Right cardiac atrium (tissue), 5 donors: ENCODE measurements at places on chromosomes 12 and 14. TPM values are rescaled to one million over a fixed set of nuclear protein-coding genes. Genes with fewer than 3 reads are reported as not detected.

The KLRC2 gene
- not detected for total RNA-seq

- no peak for DNase-seq
Observed at GRCh38 chr12:119299130-119299529, 35.4 kb upstream of the CCDC60 start.

The RPGRIP1 gene
- total RNA-seq, result 0.20 TPM

- no peak for DNase-seq
Observed at GRCh38 chr12:45893240-45893639, 97.1 kb downstream of the SCAF11 start.

The FKBP4 gene
- 36.4 TPM for total RNA-seq

DNA sequence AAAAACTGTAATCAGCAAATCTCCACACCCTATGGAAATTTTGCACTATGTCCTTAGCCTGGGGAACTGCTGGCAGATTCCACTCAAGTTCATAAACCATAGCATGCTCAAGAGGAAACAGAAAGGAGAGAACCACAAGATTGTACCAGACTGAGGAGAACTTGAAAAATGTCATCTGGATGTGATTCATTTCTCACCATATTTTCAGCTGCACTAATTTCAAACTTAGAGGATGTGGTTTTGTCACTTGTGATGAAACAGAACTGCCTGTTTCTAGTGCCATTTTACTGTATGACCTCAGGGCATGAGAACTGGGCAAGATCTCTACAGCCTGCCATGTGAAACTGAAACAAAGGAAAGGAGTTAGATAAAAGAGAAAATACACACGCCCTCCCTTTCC lies 1493.1 kb upstream of the FLRT2 start:
- no peak for DNase-seq

DNA sequence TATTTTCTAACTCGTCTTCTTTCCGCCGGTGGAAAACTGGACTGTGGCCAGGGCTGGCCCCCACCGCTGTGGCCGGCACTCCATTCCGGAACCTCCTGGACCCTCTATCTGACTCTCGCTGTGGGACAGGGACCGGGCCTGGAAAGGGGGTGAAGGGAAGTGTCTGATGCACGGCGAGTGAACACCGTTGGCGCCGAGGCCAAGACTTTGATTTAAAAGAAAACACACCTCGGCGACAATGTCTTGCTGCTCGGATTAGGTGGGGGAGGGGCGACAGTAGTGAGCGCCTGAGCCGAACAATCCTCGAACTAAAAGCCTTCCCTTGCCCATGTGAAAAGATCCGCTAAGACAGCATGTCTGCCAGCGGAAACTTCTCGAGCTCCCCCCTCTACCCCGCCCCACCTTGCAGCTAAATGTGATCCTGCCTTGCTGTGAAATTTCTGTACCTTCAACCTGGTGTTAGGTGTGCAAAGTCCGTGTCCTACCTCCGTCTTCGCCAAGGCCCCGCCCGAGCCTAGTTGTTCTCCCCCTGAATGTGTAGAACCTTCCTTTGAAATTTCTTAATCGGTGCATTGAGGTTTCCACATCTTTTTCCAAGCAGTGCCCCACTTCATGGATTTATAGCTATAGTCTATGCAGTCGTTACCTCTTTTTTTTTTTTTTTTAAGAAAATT lies 862 bp upstream of the HOTAIR start:
- DNase-seq, result peak; percentile 29

- no peak for DNase-seq
Observed at GRCh38 chr14:75274899-75275569, 3.6 kb upstream of the FOS start.

The PRR4 gene
- 0.50 TPM for total RNA-seq

- DNase-seq, result no peak
Observed at GRCh38 chr14:105204931-105205672, 24.0 kb upstream of the NUDT14 start.

DNA sequence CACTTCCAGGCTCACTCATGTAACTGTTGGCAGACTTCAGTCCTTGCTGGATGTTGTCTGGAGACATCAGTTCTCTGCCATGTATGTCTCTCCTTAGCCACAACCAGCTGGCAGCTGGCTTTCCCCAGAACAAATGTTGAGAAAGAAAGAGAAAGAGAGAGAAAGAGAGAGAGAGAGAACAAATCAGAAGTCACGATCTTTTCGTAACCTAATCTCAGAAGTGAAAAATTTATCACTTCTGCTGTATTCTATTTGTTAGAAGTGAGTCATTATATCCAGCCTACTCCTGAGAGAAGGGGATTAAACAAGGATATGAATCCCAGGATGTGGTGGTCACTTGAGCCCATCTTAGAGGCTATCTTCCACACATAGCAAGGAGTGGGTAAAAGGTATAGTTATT lies 101.2 kb downstream of the BTG1 start:
- no peak for DNase-seq

GRCh38 chr14:53043027-53043581 lies 92.3 kb upstream of the FERMT2 start:
- DNase-seq, result peak; percentile 46

- peak; percentile 73 for DNase-seq
Observed at GRCh38 chr14:105525861-105526775, at the start of gene TMEM121. Gene TMEM121 (plus strand): TSS chr14:105526583. CDS start chr14:105528835, 2,252 bp downstream.

The KRT75 gene
- not detected for total RNA-seq

DNA sequence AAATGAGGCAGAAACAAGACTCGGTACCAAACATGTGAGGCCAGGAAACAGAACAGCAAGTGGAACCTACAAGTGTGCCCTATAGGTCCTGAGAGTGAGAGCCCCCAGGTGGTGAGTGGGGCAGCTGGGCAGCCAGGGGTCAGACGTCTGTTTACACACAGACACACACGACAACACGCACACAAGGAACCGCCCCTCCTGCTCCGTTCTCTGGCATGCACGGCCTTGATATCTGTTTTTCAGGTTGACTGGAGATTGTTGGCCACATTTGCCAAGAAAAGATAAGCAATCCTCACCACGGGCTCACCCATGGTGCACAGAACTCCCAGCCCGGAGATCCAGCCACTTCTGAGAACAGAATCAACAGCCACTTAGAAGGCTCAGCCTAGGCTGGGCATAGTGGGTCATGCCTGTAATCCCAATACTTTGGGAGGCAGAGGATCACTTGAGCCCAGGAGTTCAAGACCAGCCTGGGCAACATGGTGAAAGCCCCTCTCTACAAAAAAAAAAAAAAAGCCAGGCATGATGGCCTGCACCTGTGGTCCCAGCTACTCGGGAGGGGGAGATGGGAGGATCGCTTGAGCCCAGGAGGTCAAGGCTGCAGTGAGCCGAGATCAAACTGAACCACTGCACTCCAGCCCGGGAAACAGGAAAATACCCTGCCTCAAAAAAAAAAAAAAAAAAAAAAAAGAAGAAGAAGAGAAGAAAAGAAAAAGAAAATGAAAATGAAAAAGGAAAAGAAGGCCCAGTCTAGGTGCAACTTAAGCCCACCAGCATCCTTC lies 19.4 kb upstream of the EIF5 start:
- DNase-seq, result peak; percentile 58

GRCh38 chr12:111440631-111441030 lies 34.9 kb downstream of the SH2B3 start:
- no peak for DNase-seq

DNA sequence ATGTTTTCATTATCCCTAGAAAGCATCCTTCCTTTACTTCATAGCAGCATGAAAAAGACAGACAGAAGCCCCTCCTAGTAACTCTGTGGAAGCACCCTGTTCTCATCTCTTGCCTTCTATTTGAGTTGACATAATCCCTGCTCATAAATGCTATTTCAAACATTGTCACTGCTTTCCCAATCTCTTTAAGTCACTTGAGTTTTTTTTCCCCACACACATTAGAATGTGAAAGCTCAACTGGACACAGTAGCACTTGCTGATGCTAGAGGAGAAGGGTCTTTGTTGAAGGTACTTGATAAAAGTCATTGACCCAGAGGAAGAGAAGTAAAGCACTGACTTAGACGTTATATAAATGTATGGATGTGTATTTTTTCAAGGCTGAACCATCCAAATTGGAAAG lies 3.0 kb downstream of the E2F7 start:
- DNase-seq, result no peak

The CDC42BPB gene
- 69.9 TPM for total RNA-seq

The STK38L gene
- 65.8 TPM for total RNA-seq

The DBX2 gene
- total RNA-seq, result 0.25 TPM

- no peak for DNase-seq
Observed at GRCh38 chr14:53278602-53279506, 125.7 kb upstream of the DDHD1 start.

DNA sequence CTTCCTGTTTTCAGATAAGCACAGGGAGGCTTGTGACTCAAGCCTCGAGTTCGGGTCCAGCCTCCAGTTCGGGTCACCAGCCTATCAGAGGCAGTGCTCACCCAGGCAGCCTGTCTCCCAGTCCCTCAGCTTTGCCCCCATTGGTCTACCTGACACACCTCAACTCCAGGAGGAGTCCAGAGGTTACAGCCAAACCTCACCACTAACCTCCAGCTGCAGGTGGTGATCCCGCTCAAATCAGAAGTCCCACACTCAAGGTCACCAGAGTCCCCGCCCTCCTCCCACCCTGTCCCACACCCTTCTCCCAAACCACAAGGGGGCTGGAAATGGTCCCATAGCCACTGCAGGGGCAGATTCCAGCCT lies 42.1 kb downstream of the KDM2B start:
- DNase-seq, result no peak

DNA sequence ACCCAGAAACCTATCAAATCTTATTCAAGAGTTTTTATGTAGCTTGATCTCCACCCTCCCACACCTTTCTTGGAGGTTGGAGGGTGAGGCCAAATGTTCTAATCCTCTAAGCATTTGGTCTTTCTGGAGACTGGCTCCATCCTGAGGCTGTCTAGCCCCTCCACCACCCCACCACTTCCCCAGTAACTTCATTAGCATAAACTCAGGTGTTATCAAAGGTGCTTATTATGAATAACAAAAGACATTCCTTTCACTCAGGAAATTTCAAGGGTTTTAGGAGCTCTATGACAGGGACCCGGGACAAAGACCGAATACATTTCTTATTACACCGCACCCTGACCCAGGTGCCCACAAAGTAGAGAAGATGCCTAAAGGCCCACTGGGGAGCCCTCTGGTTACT lies 2.8 kb upstream of the TMEM229B start:
- DNase-seq, result no peak

DNA sequence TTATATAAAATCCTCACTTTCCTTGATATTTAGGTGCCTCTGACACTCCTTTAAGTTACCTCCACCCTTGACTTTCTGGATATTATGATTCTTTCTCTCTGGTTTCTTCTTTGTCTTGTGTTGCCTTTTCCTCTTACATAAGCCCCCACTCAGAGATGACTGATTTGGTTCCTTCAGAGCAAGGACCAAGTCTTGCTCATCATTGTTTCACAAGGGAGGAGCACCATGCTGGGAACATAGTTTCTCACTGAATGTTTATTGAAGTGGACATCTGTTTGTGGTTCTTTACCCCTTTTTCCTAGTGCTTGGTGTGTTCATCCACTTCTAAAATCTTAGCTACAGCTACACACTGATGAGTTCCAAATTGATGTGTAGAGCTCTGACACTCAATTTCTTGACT lies 161.3 kb upstream of the PTPRQ start:
- no peak for DNase-seq
